ENCODE measurements at places on chromosomes 2 and 18. TPM values are rescaled to one million over a fixed set of nuclear protein-coding genes. Genes with fewer than 3 reads are reported as not detected.

- H3K36me3 ChIP-seq, result no peaks in the 10 kb centered on the region
- no peaks in the 10 kb centered on the region for H3K4me1 ChIP-seq
- H3K4me3 ChIP-seq, result no peak overlapping the region
Measured at GRCh38 chr18:13425357-13426091, 207.0 kb downstream of the LDLRAD4 start.

GRCh38 chr18:41744421-41745030, 210.5 kb upstream of the PIK3C3 start:
- no peaks in the 10 kb centered on the region for H3K36me3 ChIP-seq
- H3K27ac ChIP-seq, result no peak overlapping the region
- H3K27me3 ChIP-seq, result no peaks in the 10 kb centered on the region

GRCh38 chr2:119939915-119940314, 73.0 kb upstream of the EPB41L5 start:
- no peak overlapping the region for H3K4me3 ChIP-seq
- H3K27ac ChIP-seq, result no peak overlapping the region
- no peaks in the 10 kb centered on the region for H3K27me3 ChIP-seq
- no peak for DNase-seq

DNA sequence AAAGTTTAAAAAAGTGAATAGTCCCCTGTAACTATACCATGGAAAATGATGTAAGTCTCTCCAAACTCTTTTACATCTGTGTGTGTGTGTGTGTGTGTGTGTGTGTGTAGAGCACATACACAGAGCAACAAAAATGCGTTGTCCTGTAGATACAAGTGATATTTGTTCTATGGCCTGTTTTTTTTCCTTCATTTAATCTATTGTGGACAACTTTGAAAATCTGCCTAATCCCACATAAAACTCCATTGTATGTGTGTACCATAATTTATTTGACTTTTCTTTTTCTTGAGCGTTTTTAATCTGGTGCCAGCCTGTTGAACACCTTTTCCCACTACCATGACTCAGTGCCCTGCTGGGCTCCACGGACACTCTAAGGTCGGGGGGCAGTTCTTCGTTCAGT, 52.3 kb upstream of the ELOA2 start:
- no peak for DNase-seq
- H3K36me3 ChIP-seq, result no peaks in the 10 kb centered on the region
- H3K27me3 ChIP-seq, result no peaks in the 10 kb centered on the region
- no peak overlapping the region for H3K27ac ChIP-seq

DNA sequence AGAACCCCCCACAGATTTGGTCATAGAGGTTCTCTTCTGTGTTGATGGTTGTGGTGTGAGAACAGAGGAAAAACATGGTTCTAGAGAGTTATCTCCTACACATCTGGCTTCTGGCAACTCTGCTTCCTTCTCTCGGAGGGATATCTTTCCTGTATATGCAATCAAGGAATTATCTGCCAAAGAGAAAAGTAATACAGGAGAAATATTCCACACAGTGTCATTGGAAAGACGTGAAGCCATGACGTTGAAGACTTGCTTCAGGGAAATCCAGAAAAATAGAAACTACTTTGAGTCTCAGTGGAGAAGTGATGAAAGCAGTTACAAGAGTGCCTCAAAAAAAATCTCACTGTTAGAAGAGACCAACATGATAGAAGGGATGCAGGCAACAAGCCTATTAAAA, 78.5 kb downstream of the RAB31 start:
- no peak for DNase-seq
- no peaks in the 10 kb centered on the region for H3K4me1 ChIP-seq

DNA sequence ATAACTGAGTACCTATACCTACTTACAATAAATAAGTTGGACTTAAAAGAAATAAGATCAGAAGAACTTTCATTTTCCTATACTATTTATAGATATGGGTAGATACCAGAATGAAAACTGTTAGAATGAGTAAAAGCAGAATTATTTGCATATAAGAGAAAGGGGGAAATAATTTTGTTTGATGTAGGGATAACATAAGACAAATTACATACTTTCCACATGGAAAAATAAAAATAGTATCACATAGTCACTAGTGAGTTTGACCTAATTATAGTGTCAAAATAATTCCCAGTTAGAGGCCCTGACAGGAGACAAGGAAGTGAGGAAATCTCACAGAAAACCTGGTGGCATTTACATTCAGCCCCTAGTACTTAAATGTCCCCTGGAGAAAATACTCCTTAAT, 28.6 kb downstream of the KCMF1 start:
- DNase-seq, result no peak
- H3K27me3 ChIP-seq, result no peaks in the 10 kb centered on the region
- H3K36me3 ChIP-seq, result no peaks in the 10 kb centered on the region
- H3K4me1 ChIP-seq, result no peaks in the 10 kb centered on the region
- H3K27ac ChIP-seq, result no peak overlapping the region
- no peak overlapping the region for H3K4me3 ChIP-seq

- H3K36me3 ChIP-seq, result no peaks in the 10 kb centered on the region
- H3K27ac ChIP-seq, result no peak overlapping the region
- no peaks in the 10 kb centered on the region for H3K27me3 ChIP-seq
Measured at GRCh38 chr2:15736396-15737180, 144.9 kb downstream of the DDX1 start.

DNA sequence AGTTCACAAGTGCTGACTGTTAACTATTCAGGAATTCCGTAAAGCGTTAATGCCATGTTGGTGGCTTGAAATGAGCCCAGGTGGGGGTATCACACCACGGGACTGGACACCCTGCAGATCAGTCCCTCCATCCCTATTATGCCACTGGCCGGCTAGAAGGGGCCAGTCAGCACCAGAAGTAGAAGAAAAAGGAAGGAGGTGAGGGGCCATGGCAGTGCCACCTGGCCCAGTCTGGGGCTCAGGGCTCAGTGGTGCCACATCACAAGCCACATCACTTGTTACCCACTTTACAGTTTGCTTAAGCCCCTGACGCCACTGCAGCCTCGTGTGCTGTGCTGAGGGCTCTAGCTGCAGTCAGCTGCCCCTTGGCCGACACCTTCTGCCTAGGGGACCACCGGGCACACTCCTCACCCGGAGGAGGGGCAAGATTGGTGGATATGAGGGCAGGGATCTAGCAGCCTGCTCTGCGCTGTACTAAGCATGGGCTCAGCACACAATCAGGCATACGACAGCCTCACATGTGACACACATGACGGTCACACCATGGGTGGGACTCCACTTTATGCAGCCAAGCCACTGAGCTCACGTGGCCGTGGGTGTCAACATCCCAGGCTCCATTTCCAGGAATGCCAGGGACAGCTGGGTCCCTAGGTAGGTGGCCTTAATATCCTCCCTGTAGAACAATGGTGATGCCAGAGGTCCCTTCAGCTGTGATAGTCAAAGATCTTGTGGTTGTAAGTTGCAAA, 3.6 kb downstream of the LIMS2 start:
- H3K4me3 ChIP-seq, result no peak overlapping the region
- no peaks in the 10 kb centered on the region for H3K4me1 ChIP-seq
- no peaks in the 10 kb centered on the region for H3K36me3 ChIP-seq
- H3K27ac ChIP-seq, result no peak overlapping the region
- H3K27me3 ChIP-seq, result peaks cover 29% of the 10 kb centered on the region

- H3K36me3 ChIP-seq, result no peaks in the 10 kb centered on the region
- H3K4me1 ChIP-seq, result no peaks in the 10 kb centered on the region
- H3K4me3 ChIP-seq, result no peak overlapping the region
- no peaks in the 10 kb centered on the region for H3K27me3 ChIP-seq
- no peak overlapping the region for H3K27ac ChIP-seq
Measured at GRCh38 chr2:167697194-167697593, 550.2 kb downstream of the STK39 start.

DNA sequence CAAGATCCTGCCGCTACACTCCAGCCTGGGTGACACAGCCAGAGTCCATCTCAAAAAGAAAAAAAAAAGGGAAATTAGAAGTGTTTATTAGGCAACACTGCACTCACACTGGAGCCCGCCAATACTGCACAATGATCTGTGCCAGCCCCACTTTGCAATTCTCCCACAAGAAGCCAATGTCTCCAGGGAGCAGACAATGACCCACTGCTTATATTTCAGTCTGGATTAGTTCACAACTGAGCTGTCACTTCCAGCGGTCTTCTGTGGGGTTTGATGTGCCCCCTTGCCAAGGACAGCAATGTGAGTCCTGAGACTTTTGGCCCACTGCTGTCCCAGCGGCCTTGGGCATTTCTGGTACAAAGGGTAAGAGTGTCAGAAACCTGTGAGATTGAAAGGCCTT, 85.6 kb upstream of the PPM1B start:
- H3K4me3 ChIP-seq, result no peak overlapping the region
- no peak for DNase-seq
- H3K27me3 ChIP-seq, result no peaks in the 10 kb centered on the region

DNA sequence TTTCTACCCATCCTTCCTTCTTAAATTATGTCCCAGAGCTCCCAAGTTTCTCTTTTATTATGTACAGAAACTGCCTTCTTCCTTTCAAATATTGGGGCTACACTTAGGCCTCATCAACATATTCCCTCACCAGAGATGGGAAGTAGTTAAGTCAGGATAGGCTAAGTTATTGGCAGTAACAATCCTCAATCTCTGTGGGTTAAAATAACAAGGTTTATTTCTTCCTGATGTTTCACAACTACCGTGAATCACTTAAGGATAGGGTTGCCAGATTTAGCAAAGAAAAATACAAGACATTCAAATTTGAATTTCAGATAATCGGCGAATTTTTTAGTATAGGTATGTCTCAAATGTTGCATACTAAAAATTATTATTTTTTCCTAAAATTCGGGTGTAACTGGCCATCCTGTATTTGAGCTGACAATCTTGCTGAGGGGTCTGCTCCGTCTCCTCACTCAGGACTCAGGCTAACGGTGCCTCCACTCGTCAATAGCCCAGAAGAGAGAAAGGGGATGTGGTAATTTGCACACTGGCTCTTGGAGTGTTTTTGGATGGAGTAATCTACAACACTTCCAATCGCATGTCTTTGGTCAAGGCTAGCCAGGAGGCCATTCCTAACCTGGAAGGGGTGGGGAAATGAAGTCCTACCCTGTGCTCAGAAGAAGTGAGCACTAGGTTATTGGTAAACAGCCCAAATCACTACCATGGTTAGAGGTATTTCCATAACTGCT, 91.7 kb downstream of the ACTR3 start:
- no peaks in the 10 kb centered on the region for H3K36me3 ChIP-seq
- no peak overlapping the region for H3K27ac ChIP-seq
- no peaks in the 10 kb centered on the region for H3K27me3 ChIP-seq
- DNase-seq, result no peak
- H3K4me1 ChIP-seq, result peaks cover 12% of the 10 kb centered on the region
- no peak overlapping the region for H3K4me3 ChIP-seq

DNA sequence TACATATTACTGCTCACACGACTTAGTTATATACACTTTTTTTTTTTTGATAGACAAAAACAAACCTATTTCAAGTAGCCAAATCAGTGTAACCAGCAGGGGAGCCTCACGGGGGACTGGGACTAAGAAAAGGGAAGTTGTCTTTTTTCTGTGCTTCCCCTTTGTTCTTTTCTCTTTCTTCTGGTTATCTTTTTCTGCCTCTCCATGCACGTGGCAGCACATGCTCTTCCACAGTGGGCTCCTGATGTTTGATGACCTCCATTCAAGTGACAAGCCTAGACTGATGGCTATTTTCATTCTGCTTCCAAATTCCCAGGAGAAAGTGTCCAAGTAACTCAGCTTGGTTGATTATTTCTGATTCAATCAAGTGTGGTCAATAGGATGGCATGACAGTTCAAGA, 98.2 kb upstream of the STK39 start:
- no peak overlapping the region for H3K27ac ChIP-seq
- H3K36me3 ChIP-seq, result no peaks in the 10 kb centered on the region
- H3K4me1 ChIP-seq, result peaks cover 20% of the 10 kb centered on the region
- no peaks in the 10 kb centered on the region for H3K27me3 ChIP-seq

- H3K36me3 ChIP-seq, result no peaks in the 10 kb centered on the region
- no peak overlapping the region for H3K4me3 ChIP-seq
- no peaks in the 10 kb centered on the region for H3K27me3 ChIP-seq
Measured at GRCh38 chr2:187654535-187654934, 100.3 kb upstream of the TFPI start.

DNA sequence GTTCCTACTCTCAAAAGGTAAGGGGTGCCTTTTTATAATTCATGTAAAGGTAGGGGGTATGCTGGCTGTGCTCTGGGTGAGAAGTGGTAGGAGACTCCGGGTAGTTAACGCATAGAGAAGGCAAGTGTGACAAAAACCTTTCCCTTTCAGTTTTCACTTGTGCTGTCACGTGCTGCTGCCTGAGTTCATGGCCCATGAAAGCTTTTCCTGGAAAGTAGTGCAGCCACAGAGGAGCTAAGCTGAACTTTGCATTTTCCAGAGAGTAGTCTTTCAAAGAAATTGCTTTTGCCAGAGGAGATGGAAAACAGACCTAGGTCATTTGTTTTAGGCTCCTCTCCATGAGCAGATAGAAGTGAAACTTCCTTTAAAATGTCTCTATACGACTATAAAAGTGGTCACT, 44.7 kb downstream of the THSD7B start:
- H3K36me3 ChIP-seq, result no peaks in the 10 kb centered on the region
- H3K27me3 ChIP-seq, result no peaks in the 10 kb centered on the region
- no peak for DNase-seq
- H3K27ac ChIP-seq, result no peak overlapping the region
- H3K4me1 ChIP-seq, result no peaks in the 10 kb centered on the region

Gene EMILIN1
- total RNA-seq, result 80.8 TPM

Gene PSMA8
- not detected for total RNA-seq

Gene IL37
- not detected for total RNA-seq

Gene EGR4
- total RNA-seq, result 0.23 TPM

Gene OSBPL6
- total RNA-seq, result 3.0 TPM

Gene DSC1
- 0.56 TPM for total RNA-seq
